ENCODE measurements at places on chromosomes 1 and 21.

GRCh38 chr1:177941976-177942375, 27.9 kb downstream of the SEC16B start:
- DNase-seq, result no peak

DNA sequence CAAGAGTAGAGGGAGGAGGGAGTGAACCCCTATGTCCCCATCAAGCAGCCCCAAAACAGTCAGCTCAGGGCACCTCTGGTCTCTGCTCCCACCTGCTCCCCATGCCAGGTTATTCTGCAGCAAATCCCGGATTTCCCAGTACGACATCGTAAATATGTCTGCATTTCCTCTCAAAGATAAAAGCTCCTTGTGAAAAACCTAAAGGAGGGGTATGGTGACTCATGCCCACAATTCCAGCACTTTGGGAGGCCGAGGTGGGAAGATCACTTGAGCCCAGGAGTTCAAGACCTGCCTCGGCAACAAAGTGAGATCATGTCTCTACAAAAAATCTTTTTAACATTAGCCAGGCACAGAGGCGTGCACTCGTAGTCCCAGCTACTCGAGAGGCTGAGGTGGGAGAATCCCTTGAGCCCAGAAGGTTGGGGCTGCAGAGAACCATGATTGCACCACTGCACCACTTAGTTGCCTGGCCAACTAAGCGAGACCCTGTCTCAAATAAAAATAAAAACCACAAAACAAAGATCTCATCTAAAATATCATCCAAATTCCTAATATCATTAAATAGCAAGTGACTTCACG, 7.1 kb downstream of the ACOT7 start:
- no peak for DNase-seq

DNA sequence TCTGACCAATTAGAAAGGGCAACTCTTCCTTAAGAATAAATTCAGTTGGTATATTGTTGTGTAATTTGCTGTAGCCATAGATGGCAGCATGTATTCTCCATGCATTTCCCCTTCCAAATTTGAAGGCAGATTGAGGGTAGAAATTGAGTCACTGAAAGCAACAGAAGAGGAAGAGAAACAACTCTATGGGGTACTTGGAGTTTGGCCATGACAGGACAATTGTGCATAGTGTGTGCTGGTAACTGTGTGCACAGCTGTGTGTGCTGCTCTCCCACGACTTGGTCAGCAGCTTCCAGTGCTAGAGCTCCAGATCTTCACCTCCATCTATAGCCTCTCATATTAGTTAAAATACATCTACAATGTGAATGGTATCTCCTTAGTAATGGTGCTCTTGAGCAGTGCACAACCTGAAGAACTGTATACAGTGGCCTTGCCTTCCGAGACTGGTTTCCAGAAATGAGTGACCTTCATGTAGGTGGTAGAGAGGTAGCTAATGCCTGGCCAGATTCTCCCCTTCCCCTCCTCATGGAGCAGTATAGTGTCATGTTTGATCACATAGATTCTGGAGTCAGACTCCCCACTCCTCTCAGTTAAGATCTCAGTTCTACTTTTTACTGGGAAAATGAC, 882 bp upstream of the FCAMR start:
- no peak for DNase-seq

DNA sequence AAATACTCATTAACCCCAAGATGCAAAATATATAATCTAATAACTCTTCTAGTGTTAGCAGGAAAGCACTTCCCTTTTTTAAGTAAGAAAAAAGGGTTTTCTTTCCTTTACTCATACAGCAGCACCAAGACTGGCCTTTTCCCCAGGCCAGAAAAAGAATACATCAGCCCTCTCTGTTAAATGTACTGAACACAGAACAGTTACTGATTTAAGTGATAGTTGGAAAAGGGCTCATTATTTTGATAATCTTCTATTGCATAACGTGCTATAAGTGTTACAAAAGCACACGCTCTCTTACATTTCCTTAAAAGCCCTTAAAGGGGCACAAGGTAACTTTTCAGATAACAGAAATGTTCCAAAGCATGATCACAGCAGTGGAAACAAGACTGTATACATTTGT, 142.9 kb downstream of the TIAM1 start:
- no peak for DNase-seq

- DNase-seq, result no peak
Observed at GRCh38 chr21:36377391-36377842, 7.8 kb upstream of the CHAF1B start.

DNA sequence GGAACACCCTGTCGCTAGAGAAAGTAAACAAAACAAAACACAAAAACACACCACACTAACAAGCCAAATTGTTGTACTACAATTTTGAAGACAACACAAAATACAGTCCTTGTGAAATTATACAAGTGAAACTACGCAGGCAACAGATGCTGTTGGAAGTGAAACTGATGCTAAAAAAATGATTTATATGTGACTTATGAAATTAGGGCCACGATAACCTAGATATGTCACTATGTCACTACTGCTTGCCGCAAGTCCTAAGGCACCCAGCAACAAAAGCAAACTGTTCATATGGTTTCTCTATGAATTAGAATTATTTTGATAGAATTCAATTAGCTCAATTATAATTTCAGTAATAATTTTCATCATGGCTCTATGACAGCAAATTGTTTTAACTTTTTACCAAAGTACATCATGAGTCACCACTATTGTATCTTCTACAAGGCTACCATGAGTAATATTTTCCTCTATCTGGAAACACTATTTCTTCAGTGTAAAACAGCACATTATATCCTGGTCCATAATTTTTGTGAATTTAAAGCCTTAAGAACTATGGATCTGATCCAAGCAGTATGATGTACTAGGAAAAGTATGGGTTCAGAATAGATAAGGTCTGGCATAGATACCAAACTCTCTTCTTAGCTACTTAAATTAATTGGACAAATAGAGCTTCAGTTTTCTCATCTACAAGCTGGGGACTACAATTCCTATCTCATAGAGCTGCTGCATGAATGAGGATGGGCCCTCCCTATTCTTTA, 216.3 kb downstream of the COL11A1 start:
- no peak for DNase-seq

GRCh38 chr1:170085091-170085490, 10.6 kb upstream of the KIFAP3 start:
- DNase-seq, result no peak

- DNase-seq, result no peak
Observed at GRCh38 chr1:155121249-155121648, 6.4 kb upstream of the EFNA1 start.

DNA sequence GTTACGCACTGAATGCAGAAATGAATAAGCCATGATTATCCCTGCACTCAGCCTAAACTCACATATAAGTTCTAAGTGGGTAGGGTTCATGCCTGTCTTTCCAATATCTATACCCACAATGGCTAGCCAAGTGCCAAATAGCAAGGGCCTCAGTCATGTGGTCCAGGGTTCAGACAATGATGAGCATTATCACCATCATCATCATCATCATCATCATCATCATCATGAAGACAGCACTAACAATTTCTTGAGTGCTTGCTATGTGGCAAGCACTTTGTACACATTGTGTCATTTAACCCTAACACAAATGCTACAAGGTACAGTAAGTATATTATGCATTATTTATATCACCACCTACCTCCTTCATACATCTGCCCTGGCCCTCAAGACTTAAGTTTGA, 500.0 kb downstream of the AGBL4 start:
- no peak for DNase-seq

DNA sequence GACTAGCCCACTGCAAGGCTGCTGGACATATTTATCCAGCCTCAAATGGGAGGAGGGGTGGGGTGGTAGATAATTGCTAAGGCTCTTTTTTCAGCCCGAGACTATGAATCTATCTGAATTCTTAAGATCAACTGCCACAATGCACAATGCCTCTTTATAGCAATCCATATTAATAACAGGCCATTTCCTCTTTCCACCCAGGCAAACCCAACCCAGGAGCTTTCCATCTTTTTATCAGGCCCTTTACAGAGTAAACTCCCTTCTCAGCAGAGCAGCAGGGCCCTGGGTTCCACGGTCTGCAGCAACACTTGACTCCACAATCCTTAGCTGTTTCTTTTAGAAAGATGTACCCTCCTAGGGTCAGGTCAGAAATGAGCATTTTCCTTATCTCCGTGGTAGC, 806 bp downstream of the DDOST start:
- DNase-seq, result no peak

DNA sequence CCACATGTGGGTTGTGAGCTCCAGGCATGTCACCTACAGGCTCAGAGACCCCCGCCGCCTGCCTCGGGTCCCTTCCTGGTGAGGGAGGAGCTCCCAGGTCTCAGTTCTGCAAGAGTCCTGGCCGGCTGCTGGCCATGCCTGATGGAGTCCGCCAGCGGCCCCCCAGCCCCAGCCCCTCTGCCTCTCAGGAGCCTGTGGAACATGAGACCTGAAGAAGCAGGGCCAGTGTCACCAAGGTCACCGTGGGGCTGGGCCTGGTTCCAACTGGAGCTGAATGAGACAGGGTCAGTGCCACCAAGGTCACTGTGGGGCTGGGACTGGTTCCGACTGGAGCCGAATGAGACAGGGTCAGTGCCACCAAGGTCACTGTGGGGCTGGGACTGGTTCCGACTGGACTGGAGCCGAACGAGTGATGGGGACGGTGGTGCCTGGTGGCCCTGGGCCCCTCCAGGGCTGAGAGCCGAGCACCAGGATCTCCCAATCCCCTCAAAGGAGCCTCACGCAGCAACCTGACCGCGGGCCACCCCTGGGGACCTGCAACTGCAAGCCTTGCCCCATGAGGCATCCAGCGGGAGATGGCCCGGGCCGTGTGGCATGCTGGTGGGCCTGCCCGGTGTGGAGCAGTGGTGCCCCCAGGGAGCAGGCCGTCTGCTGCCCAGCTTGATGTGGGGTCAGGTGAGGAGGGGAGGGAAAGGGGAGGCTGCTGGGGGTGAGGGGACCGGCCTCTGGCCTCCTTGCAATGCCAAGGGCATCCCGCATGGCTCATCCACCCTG, 14.5 kb upstream of the PTTG1IP start:
- no peak for DNase-seq

- no peak for DNase-seq
Observed at GRCh38 chr1:234969011-234969441, 159.6 kb downstream of the TOMM20 start.

- no peak for DNase-seq
Observed at GRCh38 chr1:147786536-147786935, 26.1 kb upstream of the GJA5 start.

- no peak for DNase-seq
Observed at GRCh38 chr1:42322577-42322976, 12.5 kb downstream of the FOXJ3 start.

DNA sequence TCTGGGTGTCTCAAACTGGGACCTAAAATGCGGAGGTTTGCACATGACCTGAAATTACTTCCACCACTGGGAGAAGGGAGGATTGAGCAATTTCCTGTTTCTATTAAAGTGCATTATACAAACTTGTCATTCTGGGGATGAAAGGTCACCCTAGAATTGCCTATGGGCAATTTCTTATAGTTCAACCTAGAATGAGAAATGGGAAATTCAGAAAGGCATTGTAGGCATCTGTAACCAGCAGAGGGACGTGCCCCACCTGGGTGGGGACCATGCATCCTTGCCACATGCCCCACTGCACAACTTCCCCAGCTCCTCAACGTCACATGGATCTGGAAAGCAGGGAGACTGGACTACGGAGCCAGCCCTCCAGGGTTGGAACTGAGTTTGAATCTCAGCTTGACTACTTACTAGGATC, 47.0 kb downstream of the MRPL39 start:
- no peak for DNase-seq

GRCh38 chr1:209134001-209134400, 449.5 kb upstream of the CAMK1G start:
- no peak for DNase-seq

- no peak for DNase-seq
Observed at GRCh38 chr21:35582731-35583130, 477.6 kb downstream of the SETD4 start.

GRCh38 chr1:3685906-3686305, 33.6 kb downstream of the TP73 start:
- DNase-seq, result no peak

GRCh38 chr1:232704694-232705680, 75.1 kb upstream of the SIPA1L2 start:
- no peak for DNase-seq

GRCh38 chr1:201630582-201630981, 91.7 kb downstream of the NAV1 start:
- DNase-seq, result no peak

All from CD4-positive, alpha-beta T cell treated with Interleukin-6 at 100 ng/mL for 8 hours (primary cell).